ENCODE measurements at places on chromosomes 7 and 10.

DNA sequence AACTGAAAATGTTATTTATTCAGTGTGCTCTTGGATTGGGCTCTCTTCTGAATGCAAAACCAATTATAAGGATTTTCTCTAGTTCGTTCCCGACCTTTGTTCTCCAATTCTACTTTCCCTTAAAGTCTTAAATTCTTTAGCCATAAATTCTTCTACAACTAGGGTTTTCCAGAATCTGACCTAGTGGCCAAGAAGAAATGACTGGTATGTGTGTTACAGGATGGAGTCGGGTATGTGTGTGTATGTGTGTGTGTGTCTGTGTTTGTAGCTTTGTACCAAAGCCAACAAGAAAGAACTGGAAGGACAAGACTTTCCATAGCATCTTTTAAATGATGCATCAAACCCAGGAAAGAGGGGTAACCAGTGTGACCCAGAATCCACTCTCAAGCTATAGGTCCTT is 25.8 kb upstream of the LEP start:
- no peak for DNase-seq

DNA sequence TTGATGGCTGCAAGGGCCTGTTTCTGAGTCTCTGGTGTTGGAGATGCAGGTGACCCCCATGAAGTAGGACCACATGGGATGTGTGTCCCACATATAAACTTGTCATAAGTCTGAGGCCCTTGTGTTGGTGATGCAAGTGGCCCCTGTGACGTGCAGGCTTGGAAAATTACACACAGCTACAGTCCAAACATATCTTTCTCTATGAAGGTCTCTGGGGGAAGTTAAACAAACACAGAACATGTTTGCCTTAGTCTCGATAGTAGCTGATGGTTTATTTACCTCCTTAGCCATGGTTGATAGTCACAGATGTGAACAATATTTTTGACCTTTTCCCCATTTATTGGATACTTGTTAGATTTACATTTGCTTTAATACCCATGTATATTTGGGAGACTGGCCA is 64.7 kb downstream of the ADCY1 start:
- no peak for DNase-seq

- no peak for DNase-seq
These were observed 15.2 kb downstream of the HNRNPF start for GRCh38 chr10:43393606-43394360.

GRCh38 chr10:126315494-126316177 is 72.6 kb downstream of the ADAM12 start:
- no peak for DNase-seq

DNA sequence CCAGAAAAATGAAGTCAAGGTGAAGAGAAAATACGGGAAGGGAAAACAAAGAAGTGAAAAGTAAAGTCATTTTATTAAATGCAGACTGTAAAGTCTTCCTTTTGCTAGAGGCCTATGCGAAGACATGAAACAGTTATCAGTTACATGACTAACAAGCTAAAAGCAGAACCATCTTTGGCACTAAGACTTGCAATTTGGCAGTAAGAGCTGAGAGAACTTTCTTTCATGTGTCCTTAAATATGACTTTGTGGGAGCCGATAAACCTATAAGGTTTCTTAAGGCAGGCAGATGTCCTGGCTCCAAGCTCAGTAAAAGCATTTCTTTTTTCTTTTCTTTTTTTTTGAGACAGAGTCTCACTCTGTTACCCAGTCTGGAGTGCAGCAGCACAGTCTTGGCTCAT is 10.4 kb downstream of the ANLN start:
- no peak for DNase-seq

DNA sequence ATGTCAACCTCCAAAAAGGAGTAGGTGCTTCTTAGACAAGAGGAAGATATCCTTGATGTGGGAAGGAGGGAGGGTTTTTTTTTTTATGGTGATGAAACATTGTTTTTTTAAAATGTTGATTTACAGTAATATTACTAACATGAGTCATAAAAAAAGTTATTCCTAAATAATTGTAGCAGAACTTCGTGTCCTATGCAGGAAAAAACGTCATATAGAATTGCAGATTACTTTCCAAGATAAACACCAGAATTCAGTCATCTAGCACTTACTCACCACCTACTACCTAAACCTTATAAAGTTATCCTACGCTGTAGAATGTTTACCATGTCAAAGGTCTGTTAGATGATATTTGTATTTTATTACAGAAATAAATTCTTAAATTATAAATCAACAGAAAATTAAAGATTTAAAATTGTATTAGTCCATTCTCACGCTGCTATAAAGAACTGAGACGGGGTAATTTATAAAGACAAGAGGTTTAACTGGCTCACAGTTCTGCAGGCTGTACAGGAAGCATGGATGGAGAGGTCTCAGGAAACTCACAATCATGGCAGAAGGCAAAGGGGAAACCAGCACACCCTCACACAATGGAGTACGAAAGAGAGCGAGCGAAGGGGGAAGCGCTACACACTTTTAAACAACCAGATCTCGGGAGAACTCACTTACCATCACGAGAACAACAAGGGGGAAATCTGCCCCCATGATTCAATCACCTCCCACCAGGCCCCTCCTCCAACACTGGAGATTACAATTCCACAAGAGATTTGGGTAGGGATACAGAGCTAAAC is 105.2 kb upstream of the NEBL start:
- DNase-seq = no peak

GRCh38 chr7:66140924-66141323 is 26.3 kb downstream of the CRCP start:
- no peak for DNase-seq

GRCh38 chr7:128110641-128111364 is 79.6 kb upstream of the LRRC4 start:
- DNase-seq = no peak

DNA sequence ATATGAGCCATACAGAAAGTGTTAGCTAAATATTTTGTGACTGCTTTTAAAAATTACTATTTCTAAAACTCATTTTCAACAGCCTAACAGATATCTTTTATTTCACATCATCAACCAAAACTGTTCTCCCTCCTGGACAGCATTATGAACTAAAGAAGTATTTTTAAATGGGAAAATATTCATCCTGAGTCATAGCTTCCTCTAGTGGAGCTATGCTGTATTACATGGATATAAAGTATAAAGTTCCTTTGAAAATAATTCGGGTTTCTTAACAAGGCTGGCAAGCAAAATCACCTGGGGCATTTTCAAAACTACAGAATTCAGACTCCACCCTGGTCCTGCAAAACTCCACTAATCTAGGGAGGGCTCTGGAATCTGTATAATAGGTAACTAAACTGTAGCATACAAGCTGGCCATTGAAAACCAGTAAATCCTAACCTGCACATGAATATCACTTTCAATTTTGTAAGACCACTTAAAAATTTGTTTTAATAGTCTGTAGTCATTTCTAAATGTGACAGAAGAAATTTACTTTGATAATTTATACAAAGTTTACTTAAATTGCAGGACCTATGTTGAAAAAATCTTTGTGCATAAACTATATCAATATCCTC is 53.5 kb downstream of the SCIN start:
- DNase-seq = no peak

- no peak for DNase-seq
These were observed 180.9 kb downstream of the ANK3 start for GRCh38 chr10:60208676-60209269.

- DNase-seq = no peak
These were observed 17.4 kb downstream of the C7orf57 start for GRCh38 chr7:48052748-48053147.

- DNase-seq = no peak
These were observed 10.2 kb upstream of the INTS1 start for GRCh38 chr7:1514407-1514806.

DNA sequence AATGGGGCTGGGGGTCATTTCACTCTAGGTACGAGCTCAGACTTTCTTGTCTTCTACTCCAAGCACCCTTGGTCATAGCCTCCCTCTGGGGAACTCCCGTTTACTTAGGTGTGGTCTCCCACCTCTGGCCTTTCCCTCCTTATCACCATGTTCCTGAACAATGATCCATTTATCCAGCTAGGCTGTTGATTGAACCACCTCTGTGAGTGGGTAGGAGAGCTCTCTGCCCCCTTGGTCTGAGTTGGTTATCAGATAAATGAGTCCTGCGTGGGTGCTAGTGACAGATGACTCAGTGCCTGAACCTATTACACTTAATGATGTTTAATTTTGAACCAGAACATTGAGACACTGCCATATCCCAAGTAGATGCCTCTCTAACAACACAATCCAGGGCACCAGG is 9.4 kb downstream of the BLNK start:
- no peak for DNase-seq

- no peak for DNase-seq
These were observed 13.7 kb downstream of the DOCK4 start for GRCh38 chr7:112192236-112193154.

GRCh38 chr10:43196981-43197833 is 59.0 kb downstream of the CSGALNACT2 start:
- no peak for DNase-seq

- DNase-seq = no peak
These were observed 255.0 kb upstream of the SEMA3C start for GRCh38 chr7:81173766-81174281.

GRCh38 chr10:114042895-114043531 is 653 bp upstream of the ADRB1 start:
- no peak for DNase-seq

DNA sequence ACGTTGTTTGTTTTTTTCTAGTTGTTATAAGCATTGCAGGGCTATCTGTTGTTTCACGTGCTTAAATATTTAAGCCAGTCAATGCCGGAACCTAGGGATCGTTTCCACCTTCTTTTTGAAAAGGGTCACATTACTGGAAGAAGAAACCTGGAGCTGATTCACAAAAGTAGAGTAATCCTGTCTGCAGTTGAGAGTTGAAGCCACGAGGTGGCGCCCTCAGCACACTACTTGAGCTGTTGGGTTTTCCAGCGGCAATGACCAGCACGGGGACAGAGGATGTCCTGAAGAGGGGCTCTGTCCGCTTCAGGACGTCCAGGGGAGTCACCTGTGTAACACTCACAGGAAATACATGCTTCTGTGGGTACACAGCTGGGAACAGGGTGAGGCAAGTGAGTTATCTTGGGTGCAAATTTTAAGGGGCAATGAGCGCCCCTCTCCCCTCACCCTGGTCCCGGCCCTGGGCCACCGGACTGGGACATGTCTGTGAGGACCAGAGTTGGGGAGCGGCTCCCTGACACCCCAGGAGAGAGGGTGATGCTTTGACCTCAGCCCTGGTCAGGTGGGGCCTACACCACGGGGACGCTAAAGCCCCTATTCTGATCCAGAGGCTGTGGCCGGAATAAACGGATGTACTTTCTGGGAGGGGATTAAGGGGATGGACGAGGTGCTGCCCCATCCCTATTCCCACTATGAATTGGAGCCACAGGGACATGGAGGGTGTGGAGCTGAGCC is 26.3 kb upstream of the WDFY4 start:
- DNase-seq = peak; percentile 43

DNA sequence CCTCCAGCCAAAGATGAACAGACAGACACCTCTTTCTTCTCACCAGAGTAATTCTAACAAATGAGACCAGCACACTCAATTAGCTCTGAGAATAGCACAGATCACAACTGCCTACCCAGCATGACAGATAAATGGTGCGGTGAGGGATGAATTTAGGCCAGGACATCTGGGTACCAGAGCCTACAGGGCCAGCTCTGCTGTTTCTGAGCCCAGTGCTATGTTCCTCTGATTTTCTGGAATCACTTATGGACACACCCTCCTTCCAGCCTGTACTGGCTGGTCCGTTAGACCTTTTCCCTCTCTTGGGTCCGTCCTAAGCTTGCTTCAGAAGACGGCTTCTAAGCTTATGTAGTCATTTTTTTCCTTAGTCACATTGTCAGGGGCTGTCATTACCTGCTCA is 73.6 kb downstream of the INSYN2A start:
- DNase-seq = no peak

- no peak for DNase-seq
These were observed 103.2 kb downstream of the NPSR1 start for GRCh38 chr7:34761206-34761605.

GRCh38 chr10:53102424-53102823 is 329.8 kb upstream of the MBL2 start:
- no peak for DNase-seq

- DNase-seq = no peak
These were observed 91.4 kb downstream of the TPST1 start for GRCh38 chr7:66296557-66296956.

GRCh38 chr10:60573336-60573735 is 183.7 kb upstream of the ANK3 start:
- peak; percentile 72 for DNase-seq

- no peak for DNase-seq
These were observed 41.9 kb downstream of the TAS2R41 start for GRCh38 chr7:143519411-143520131.

DNA sequence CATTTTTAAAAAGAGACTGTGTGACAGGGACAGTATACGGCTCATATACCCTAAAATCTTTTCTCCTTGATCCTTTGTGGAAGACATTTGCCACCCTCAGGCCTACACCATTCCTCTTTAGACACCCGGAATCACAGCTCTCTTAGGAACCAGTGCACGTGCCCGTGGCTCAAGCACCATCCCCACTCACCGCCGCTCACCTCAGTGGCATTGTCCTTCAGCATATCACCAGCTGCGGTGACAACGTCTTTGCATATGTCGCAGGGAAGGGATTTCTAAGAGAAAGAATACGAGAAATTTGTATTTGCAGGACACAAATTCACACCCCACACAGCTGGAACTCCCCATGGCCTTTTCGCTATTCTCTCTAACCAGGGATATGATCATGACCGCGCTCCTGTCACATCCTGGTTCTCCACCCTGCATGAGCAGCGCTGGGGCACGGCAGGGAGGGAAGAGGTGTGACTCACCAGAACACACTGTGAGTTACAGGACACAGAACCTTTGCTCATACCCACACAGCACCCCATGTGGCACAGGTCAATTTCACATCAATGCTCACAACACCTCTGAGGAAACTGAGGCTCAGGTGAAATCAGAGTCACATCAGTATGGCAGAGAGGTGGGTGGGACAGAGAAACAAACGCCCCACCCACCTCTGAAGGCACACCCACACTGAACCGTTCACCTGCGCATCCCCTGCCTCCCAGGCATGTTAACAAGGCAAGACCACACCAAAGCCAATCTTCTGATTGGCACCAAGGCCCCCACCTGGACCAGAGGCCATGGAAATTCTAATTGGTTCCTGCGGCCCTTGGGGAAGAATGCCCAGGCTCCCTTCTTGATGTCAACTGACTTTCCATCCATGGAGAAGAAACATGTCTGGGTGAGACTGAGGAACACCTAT is 19.2 kb downstream of the PSAP start:
- no peak for DNase-seq

DNA sequence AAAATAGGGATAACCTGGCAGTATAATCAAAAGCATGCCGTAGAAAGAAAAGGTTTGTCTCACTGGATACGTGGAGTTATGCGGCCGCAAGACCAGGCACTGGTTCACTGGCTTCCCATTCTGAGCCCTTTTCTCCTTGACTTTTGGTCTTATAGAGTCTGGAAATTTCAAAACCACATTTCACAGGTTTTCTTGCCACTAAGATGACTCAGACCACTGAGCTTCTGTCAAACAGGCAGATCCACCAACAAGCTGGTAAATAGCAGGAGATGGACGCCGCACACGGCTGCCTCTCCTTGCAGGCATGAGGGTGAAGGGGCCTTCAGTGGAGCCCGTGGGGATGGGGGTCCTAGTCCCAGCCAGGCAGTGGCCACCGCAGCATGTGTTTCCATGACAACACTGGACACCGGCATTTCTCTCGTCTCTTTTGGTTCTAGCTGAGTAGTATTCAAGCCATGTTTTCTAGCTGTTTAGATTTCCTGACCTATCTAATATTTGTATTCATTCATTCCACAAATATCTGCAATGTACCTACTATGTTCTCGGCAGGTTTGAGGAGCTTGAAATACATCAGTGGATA is 55.5 kb downstream of the KLF6 start:
- no peak for DNase-seq

GRCh38 chr7:90592033-90592432 is 4.1 kb upstream of the CDK14 start:
- DNase-seq = no peak

- no peak for DNase-seq
These were observed 5.8 kb upstream of the CYP3A7 start for GRCh38 chr7:99740573-99741440.

All from stimulated activated naive CD4-positive, alpha-beta T cell treated with Interleukin-2 at 50 U/mL for 16 hours (primary cell).